ENCODE measurements at places on chromosomes 4 and X. TPM values are rescaled to one million over a fixed set of nuclear protein-coding genes. Genes with fewer than 3 reads are reported as not detected.

SMPX gene
- total RNA-seq, result not detected

DNA sequence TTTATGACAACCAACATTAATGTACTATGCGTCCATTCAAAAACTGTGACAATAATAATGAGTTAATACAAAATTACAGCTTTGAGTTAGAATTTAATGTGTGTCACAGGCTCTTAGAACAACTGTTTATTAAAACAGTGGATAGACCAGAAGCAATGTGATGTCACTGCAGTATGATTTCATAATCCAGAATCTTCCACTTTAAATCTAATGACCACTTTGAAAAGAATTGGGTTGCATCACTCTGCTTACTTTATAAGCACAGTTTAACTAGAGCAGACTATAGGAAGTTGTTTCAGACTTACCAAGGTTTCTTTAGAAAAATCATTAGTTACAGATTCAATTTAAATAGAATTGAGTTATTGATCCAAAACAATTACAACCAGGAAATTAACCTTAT lies 758.5 kb downstream of the KCTD8 start:
- DNase-seq, result no peak

USP38 gene
- 25.9 TPM for total RNA-seq

DNA sequence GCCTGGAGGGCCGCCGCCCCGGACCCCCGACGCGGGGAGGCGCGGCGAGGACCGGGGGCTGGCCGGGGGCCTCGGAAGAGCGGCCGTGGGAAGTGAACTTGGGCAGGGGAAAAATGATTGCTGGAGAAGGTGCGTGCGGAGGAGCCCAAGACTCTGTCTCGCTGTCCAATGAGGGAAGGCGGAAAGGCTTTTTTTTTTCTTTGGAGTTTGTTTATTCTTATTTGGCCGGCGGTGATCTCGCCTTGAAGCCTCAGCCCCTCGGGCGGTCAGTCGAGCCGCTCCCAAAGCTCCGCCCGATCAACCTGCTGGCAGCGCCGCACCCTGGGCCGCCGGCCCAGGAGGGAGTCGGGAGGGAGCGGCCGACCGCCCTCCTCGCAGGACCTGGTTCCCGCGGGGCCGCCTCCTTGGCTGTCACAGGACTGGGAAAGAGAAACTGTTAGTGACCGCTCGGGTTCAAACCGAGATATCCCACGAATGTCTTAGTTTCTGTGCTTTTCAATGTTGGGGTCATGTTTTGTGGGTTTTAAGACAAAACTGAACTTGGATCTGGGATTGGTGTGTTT lies 2.5 kb downstream of the CPEB2 start:
- peak; percentile 60 for DNase-seq

DNA sequence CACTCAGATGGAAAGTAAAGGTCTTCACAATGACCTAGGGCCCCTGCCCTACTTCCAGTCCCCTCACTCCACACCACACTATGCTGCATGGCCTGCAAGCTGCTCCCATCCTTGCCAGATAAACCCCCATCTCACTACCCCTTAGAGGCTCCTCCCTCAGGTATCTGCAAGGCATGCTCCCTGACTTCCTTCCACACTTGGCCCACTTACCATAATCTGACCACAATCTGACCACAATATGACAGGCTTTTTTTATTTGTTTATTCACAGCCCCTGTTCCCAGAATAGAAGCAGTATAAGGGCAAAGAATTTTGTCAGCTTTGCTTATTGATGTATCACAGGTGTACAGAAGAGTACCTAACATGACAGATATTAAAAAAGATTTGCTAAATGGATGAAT lies 124.7 kb downstream of the CAMK2D start:
- peak; percentile 47 for DNase-seq

- DNase-seq, result no peak
Observed at GRCh38 chrX:109959356-109959871, 43.5 kb upstream of the TMEM164 start.

DNA sequence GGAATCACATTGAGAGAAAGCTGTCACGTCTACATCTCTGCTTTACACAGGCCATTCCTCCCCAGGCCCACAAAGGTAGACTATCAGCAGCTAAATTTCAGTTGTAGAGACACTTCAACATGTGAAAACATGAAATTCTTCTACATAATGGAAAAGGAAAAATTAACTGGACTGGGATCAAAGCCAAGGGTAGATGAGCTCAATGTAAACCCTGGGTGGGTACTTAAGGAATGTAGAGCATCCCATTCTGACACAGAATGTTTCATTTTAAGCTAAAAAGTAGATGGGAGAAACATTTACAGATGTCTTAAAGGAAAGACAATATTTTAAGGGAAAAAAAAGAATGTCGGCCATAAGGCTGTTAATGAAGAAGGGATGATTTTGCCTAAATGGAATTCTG lies 51.3 kb upstream of the NPNT start:
- no peak for DNase-seq

- no peak for DNase-seq
Observed at GRCh38 chrX:51834076-51834475, 59.3 kb upstream of the MAGED1 start.

SH3TC1 gene
- total RNA-seq, result 16.8 TPM

- no peak for DNase-seq
Observed at GRCh38 chr4:15652191-15652590, 3.0 kb downstream of the FBXL5 start.

DNA sequence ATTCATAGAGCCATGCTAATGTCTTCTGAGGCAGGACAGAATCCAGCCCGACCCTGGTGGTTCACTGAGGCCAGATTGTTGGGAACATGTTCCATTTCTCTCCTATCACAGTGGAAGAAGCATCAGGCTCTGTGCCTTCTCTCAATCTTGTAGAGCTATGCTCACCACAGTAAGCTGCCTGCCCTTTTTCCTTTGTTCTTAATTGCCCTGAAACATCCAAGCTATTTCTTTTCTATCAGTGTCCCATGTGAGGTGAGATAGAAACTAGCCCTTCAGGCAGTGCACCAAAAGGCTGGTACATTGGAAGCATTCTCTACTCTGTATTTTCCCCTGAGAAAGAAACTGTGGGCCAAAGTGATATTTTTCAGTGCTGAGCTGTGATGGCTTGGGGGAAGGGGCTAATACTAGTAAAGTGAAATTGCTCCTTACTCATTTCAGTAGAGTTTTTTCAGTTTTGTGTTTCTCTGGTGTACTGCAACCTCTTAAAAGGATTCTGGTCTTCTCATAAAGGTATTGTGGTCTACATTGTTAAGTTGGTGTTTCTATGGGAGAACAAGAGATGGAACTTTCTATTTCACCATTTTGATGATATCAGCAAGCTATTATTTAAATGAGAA lies 611.2 kb downstream of the RPA4 start:
- no peak for DNase-seq

DNA sequence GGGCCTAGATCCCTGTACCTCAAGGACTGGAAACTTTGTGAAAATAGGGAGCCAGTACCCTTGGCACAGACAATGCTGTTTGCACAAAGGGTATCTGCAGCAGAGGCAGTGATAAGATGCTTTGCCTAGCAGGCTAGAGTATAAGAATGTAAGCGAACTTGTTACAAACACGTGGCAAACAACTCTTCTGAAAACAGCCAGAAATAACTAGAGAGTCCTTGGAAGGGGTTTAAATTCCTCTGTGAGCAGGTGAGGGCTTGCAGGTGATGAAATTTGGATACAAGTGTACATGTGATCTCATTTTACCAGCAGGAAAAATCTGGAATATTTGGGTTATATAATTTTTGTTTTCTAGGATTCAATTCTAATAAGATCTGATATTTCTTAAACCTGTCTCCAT lies 18.6 kb upstream of the ACSL4 start:
- DNase-seq, result no peak

CDX4 gene
- total RNA-seq, result not detected

- DNase-seq, result no peak
Observed at GRCh38 chr4:10891866-10892265, 207.3 kb upstream of the CLNK start.

DNA sequence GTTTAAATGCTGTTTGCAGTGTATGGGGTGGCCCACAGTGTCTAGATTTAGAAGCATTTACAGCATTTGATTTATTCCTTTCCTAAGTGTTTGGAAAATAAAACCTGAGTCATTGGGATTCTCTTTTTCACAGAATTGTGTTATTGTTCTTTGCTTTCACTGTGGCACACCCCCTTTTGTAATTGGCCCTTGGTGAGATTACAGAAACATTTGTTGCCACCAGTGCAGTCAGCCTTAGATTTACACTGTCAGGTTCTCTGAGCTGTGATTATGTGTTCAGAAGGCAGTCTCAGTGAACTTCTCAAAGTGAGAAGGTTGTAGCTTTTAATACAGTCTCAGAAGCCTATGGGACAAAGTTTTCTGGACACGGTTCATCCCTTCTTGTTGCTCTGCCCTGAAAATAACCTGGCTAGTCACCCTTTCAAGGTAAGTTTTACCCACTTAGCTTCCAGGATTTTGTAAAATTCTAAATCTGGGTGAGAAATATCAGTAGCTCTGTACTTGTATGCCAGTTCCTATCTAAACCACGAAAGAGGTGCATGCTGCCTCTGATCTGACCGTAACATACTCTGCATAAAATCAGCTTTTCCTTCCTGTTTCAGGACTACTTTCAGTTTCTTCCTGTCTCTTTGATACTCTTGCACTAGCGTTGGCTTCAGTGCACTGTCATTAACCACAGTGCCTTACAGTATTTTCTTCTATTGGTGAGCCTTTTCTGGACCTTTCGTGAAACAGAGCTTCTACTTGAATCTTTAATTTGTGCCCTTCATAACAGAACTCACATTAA lies 12.6 kb downstream of the RUFY3 start:
- peak; percentile 48 for DNase-seq

GRCh38 chr4:140172960-140173359 lies 19.0 kb upstream of the MAML3 start:
- no peak for DNase-seq

- no peak for DNase-seq
Observed at GRCh38 chrX:19670854-19671620, 155.7 kb upstream of the MAP3K15 start.

GRCh38 chr4:62457356-62457755 lies 1257.2 kb downstream of the ADGRL3 start:
- no peak for DNase-seq

GRCh38 chrX:128781506-128781905 lies 729.3 kb upstream of the ACTRT1 start:
- peak; percentile 23 for DNase-seq

RPA4 gene
- 0.50 TPM for total RNA-seq

GRCh38 chrX:427812-428725 lies 41.4 kb upstream of the PPP2R3B start:
- DNase-seq, result no peak

DNA sequence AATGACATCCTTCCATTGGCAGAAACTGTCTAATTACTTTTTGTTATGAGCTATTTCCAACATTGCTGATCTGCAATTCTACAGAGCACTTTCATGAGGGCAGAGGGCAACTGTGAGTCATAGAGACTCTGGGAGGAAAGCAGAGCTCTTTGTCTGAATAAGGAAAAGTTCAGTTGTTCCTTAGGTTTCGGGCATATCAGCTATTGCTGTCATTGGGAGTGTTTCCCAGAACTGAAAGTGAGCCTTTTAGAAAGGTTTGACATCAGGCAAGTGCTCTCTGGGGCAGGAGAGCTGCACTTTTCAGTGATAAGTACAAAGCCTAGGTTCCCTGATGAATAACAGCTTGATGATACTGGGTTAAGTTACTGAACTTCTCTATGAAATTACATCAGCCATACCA lies 119.2 kb upstream of the EDNRA start:
- no peak for DNase-seq

- DNase-seq, result no peak
Observed at GRCh38 chrX:23548164-23548563, 119.1 kb upstream of the PRDX4 start.

DNA sequence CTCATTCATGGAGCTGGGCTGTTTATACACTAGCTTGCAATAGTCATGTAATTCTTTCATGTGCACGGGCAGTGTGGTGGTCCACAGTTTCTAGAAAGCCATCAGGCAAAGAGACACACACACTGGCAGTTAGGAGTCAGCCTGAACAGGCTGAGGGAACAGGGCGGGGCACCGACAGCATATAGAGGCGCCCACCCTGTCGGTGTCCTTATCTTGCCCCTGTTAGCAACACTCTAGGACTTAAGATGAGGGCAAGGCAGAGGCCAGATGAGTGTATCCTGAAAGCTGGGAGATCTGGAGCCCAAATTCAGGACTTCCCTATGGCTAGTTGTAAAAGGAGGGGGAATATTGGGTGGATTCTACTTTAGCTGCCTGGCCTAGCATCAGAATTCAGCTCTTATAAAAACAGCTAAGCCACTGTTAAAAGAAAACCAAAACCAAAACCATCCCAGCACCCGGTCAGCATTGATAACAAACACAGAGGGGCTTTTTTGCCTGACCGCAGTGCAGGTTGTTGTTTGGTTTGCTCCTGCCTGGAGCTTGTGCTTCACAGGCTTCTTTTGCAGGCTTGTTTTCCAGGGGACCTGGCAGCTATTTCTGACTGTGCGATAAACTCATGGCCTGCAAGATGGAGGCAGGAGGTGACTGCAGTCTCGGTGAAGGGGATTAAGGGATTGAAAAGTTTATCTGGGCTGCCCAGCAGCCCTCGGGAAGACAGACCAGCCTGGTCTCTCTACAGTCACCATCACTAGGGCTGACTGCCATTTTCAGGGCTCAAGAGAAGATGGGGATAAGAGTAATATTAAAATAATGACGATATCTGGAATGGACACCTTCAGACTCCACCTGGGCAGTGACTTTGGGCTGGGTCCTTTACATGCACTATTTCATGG lies 638.9 kb downstream of the MID1IP1 start:
- peak; percentile 18 for DNase-seq

- no peak for DNase-seq
Observed at GRCh38 chr4:173418639-173419038, 19.7 kb upstream of the SCRG1 start.

DNA sequence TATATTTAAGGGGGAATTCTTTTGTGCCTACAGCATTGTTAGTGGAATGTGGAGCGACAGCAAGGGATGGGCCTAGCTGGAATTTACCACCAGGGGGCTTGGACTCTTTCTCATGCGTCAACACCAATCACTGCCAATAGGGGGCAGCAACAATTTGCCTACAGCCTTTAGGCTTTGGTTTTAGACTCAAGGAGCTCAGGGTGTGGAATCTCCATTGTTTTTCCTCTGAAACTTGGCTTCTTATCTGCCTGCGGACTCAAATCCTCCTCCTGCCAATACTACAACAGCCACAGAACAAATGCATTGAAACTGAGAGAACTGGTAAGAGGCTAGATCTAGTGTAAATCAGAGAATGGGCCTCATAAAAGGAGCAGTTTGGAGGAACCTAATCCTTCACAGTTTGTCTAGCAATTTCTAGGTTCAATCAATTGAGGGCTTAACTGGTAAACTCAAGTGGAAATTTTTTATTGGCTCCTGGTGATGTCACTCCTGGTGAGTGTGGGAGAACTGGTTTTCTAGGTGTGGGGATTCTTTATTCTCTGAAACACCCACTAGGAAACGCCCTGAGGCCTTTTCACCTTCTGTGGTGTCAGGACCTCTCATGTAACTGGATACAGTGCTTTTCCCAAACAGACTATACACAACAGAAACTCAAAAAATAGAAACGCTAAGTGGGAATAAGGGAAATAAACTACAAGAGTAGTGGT lies 27.9 kb upstream of the TMSB4X start:
- DNase-seq, result peak; percentile 78
